ENCODE measurements at places on chromosomes 13 and 19. TPM values are rescaled to one million over a fixed set of nuclear protein-coding genes. Genes with fewer than 3 reads are reported as not detected.

ZBTB32 gene
- not detected for total RNA-seq

PSG6 gene
- not detected for total RNA-seq

ZNF568 gene
- 1.3 TPM for total RNA-seq

MYO1F gene
- total RNA-seq: 0.49 TPM

GAS6 gene
- 8.7 TPM for total RNA-seq

GJB6 gene
- 0.06 TPM for total RNA-seq

MRPS31 gene
- 14.0 TPM for total RNA-seq

GPR18 gene
- total RNA-seq: not detected

KIR2DL4 gene
- not detected for total RNA-seq

NKPD1 gene
- total RNA-seq: 0.10 TPM

GARRE1 gene
- total RNA-seq: 11.2 TPM

EDNRB gene
- not detected for total RNA-seq

BRME1 gene
- 0.60 TPM for total RNA-seq

CGB2 gene
- total RNA-seq: 0.71 TPM

OR7D2 gene
- total RNA-seq: not detected

KLK3 gene
- total RNA-seq: not detected

ZNF569 gene
- 5.1 TPM for total RNA-seq

GRAMD1A gene
- total RNA-seq: 149 TPM

CD209 gene
- total RNA-seq: not detected

AMH gene
- total RNA-seq: 19.8 TPM

CATSPERD gene
- total RNA-seq: 0.08 TPM

RGS9BP gene
- 0.35 TPM for total RNA-seq

SIGLEC9 gene
- total RNA-seq: not detected

GDF15 gene
- total RNA-seq: 63.2 TPM

ZNF439 gene
- not detected for total RNA-seq

TBC1D17 gene
- total RNA-seq: 20.1 TPM

LCP1 gene
- total RNA-seq: 0.14 TPM

KIR3DL2 gene
- not detected for total RNA-seq

ZNF382 gene
- total RNA-seq: not detected

USE1 gene
- total RNA-seq: 14.9 TPM

KLF5 gene
- 46.3 TPM for total RNA-seq

USPL1 gene
- total RNA-seq: 10.8 TPM

SIGLEC7 gene
- total RNA-seq: not detected

All from A549 treated with CORT108297 at 1 μM for 4 hours (cell line).